ENCODE measurements at places on chromosomes 13 and 19.

DNA sequence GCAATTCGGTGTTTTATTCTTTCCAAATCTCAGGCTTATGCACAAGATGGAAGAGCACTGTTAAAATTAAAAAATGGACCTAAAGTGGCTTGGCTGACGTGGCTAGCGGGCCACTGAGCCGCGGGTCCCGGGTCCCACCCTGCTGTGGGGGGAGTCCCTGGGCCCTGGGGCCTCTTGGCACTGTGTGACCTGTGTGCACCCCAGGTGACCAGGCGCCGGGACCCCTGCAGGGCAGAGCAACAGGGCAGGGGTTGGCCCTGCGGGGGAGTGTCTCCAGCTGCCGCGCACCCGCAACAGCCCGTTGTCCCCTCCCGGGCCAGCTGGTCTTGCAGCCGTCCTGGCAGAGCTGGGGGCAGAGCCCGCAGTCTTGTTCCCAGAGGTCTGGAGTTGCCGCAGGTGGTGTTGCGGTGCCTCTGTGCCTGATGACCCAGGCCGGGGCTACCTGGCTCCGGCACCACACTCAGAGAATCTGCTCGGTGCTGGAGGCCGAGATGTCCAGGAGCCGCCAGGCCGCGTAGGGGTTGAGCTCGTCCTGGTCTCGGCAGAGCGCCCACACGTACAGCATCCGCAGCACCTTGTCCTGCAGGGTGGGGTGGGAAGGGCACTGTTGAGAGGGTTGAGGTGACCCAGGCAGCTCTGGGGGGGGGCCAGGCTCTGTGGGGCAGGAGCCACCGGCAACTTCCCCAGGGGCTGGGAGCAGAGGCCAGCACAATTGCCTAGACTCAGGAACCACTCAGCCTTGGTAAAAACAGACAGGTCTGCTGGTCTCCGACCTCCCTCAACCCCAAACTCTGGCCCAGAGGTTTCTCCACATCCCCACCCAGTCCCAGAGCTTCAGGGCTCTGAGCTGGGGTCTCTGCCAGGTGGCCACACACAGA, 1.0 kb upstream of the CTXN1 start:
- DNase-seq: no peak

DNA sequence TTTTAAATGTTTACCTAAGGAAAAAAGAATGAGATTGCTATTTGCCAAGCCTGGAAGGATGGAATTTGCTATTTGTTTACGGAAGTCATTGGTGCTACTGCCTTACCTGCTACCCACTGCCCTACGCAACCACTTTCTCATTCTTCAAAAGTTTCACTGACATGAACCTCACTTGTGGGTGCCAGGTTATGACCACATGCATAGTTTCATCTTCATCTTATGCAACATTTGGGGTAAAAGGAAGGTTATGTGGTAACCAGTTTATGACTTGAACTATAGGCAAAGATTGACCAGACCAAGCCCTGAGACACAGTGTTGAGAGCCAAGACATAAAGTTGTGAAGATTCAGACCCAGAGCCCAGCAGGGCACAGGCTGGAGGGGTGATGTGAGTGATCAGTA, 142.5 kb downstream of the LACC1 start:
- no peak for DNase-seq

DNA sequence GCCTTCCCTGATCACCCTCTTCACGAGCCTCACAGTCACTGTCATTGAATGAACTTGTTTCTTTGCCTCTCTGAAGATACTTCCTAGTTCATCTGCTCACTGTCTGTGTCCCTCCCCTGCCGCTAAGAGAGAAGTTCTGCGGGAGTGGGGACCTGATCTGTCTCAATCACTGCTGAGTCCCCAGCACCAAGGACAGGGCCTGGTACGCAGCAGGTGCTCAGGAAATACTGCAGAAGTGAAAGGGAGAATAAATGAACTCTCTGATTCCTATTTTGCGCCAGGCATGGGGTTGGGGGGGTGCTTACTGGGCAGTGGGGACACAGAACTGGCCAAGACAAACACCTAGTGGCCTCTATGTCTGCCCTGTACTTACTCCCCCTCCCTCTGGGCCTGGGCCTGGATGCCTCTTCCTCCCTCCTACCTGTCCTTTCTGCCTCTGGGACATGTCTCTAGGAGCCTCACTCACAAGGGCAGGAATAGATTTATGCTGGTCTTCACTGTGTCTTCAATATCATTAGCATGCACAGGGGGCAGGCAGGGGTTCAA, 17.5 kb downstream of the FCGBP start:
- no peak for DNase-seq

GRCh38 chr19:54952591-54953344, 5.4 kb upstream of the NLRP7 start:
- no peak for DNase-seq

GRCh38 chr19:3324405-3324856, 42.0 kb upstream of the NFIC start:
- peak; percentile 54 for DNase-seq

DNA sequence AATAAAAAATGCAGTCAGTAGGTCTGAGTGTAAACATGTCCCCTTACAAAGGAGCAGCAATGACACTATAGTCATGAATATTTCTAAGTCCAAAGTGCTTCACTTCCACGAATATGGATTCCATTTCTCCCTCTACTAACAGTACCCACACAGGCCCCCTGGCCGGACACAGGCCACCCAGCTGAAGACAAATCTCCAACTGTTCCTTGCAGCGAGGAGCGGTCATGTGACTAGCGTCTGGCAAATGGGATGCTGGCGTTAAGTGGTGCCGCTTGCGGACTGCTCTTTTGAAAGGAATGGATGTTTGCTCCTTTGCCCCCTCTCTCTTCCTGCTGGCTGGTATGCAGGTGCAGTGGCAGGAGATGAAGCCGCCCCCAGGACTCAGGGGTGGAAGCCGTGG, 16.2 kb downstream of the PPP1R12C start:
- no peak for DNase-seq

DNA sequence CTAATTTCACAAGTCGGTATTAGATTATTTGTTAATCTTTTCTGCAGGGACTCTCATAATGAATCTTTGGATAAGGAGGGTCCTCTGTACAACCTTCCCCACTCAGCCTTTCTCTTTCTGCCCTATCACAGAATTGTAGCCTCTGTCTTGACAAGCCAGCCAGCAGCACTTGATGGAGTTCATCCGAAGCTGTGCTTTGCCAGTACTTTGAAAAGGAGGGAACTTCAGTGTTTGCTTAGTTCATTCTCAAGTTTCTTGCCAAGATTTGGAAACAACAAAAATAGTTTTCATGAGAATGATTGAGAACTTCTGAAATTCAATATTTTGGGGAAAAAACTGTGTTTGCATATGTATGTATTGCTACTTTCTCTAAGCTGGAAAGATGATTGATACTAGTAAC, 69.3 kb upstream of the HMGB1 start:
- no peak for DNase-seq

- DNase-seq: no peak
Measured at GRCh38 chr13:112592647-112593046, 4.7 kb upstream of the TUBGCP3 start.

DNA sequence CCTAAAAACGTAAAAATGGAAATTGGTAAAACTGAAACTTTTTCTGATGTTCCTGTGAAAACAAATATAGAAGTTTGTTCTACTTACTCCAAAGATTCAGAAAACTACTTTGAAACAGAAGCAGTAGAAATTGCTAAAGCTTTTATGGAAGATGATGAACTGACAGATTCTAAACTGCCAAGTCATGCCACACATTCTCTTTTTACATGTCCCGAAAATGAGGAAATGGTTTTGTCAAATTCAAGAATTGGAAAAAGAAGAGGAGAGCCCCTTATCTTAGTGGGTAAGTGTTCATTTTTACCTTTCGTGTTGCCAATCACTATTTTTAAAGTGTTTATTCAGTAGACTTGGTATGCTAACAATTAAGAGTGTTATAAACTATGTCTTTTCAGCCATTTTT, 25.6 kb downstream of the BRCA2 start:
- DNase-seq: no peak

- DNase-seq: no peak
Measured at GRCh38 chr13:23558675-23559536, 11.3 kb upstream of the TNFRSF19 start.

- DNase-seq: peak; percentile 72
Measured at GRCh38 chr13:52194184-52194868, 34.9 kb upstream of the NEK3 start.

GRCh38 chr19:43532571-43532961, 422 bp upstream of the ZNF575 start:
- DNase-seq: no peak

GRCh38 chr13:57665481-57665880, 33.9 kb downstream of the PCDH17 start:
- no peak for DNase-seq

- DNase-seq: no peak
Measured at GRCh38 chr13:108315991-108316390, 46.5 kb downstream of the TNFSF13B start.

DNA sequence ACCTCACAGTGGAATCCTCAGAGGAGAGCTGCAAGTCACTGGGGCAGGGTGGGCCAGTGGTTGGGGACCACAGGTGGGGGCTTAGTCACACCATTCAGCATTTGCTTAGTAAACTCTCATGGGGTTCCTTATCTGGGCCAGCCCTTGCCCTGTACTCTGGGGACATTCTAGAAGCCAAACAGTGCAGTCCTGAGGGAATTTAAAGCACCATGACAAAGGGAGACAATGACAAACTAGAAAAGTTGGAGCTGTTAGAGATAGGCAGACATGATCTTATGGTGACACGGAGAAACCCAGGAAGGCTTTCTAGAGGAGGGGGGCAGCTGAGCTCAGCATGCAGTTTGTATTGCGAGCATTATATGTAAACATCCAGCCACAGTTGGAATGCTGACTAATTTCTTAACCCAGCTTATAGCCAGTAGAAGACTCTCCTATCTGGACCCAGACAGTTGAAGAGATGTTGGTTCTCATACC, 87.6 kb downstream of the ZNF429 start:
- no peak for DNase-seq

DNA sequence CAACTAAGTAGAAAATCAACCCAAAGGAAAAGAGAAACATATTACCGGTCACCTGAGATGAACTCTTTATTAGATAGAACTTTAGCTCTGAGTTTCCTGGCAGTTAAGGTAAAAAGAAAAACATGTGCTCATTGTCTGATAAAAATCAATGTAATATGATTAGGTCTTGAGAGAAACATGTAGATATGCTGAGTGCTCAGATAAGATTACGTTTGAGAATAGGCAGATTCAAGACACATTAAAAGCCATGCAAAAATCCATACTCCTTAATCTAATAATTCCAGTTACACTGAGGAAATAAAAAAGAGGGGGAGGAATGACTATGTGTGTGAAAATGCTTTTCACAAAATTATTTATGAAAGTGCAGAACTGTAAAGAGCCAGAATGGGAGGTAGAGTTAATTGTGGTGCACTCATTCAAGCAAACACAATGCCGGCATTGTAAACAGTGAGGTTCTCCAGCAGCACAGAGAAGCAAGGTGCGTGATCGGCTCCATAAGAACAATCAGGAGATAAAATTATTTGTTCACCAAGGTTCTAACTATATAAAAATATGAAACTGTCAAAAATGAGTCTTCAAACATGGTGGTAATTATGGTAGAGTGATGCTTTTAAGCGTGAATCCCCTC, 88.8 kb downstream of the MBNL2 start:
- no peak for DNase-seq

DNA sequence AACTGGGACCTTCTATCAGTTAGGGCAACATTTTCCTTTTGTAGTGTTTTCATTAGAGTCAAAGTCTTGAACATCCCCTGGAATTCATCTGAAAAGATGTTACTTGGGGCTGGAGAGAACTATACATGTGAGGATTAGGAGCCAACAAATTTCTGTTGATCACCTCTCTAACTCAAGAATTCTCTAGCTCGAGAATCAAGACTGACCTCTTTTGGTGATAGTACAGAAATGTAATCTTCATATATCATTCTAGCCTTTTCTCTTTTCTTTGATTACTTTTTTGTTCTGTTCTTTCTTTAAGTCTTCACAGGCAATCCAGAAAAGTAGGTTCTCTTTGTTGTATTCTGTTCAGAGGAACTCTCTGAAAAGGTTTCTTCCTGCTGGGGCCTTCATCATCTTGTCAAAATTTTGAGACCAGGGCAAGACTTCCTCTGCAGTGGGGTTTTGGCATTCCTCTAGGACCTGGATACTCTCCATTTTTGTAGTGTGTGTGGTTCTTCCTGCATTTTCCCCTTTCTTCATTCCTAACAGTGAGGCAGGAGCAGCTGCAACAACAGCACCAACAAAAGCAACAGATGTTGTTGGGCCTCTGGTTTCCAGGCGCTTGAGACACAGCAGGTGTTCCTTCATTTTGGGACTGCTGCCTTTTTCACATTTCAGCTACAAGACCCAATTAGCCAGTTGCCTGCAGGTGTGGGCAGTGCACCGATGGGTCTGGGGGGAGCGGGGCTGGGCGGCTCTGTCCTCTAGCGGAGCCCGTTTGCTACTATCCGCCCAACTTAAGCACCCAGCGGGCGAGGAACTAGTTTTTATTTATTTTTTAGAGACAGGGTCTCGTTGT, 26.2 kb downstream of the ELF1 start:
- DNase-seq: no peak

DNA sequence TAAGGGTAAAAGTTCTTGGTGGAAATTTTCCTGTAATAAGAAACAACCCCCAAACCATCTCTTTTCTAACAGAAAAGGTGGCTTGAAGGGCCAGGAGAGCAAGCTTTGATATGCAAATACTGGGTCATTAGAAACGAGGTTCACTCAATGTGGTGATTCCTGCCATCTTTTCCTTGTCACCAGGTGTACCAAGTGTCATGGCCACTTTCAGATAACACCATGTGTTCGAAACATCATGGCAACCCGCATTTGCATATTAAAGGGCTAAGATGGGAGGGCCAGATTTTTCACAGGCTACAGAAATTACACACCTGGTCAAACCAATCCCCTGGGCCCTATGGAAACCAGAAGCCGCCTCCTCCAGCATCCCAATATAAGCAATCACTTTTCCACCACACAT, 15.3 kb downstream of the LGALS16 start:
- no peak for DNase-seq

GRCh38 chr13:39283072-39283471, 244.8 kb downstream of the NHLRC3 start:
- no peak for DNase-seq

GRCh38 chr19:3178377-3178972, at the start of gene S1PR4:
Gene S1PR4 (plus strand): TSS chr19:3178769. CDS start chr19:3178793, 24 bp downstream.
- DNase-seq: peak; percentile 49

DNA sequence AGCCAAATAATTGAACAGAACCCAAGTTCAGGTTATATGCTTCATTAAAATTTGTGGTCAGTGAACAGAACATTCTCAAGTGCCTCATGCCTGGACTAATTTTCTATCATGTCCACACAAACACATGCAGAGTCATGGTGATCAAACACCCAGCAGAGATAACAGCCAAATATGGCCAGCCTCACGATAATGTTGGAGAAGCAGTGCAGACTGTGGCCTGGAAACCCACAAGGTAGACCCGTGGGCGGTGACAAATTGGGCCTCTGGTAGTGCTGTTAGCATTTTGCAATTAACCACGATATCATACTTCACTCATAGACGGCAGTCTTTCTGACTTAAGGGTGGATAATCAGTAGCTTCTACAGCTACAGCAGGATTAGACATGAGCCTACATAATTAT, 35.0 kb upstream of the VWA8 start:
- DNase-seq: no peak

DNA sequence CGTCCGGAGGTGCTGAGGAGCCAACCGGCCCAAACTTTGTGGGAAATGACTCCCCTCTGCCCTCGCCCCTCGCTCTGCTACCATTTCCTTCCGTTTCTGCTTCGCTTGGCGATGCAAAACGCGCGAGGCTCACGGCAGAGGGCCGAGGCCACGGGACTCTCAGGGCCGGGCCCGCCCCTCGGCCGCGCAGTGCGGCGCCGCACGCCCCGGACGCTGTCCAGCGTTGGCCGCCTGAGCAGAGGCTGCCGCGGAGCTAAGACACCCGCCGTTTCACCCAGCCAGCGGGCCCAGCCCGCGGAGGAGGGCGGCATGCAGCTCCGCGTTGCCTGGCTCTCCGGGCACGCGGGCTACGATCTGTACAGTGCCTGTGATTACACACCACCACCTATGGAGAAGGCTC, 2.1 kb upstream of the ZNF578 start:
- DNase-seq: no peak
